ENCODE measurements at places on chromosomes 1 and 21.
A peak's percentile ranks its signal among the peaks of the same experiment; 100 is the strongest.

DNA sequence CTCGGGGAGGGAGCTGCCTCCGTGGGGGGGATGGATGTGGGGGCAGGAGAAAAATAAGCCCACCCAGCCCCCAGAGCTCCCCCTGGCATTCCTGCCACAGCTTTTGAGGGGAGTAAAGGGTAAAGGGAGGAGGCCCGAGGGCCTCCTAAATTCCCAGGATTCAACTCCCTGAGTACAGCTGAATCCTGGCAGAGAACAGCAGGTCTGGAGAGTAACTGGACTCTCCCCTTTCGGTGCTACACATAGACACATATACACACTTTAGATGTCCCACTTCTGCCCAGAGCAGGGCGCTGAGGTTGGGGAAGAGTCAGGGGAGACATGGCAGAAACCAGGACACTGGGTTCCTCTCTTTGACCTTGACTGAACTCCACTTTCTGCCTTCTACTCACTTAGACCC lies 3.0 kb downstream of the KIRREL1 start:
- H3K4me1 ChIP-seq: no peaks in the 10 kb centered on the region
- no peak overlapping the region for H3K27ac ChIP-seq
- no peak overlapping the region for H3K4me3 ChIP-seq
- H3K36me3 ChIP-seq: no peaks in the 10 kb centered on the region

- no peak overlapping the region for H3K4me3 ChIP-seq
- H3K4me1 ChIP-seq: no peaks in the 10 kb centered on the region
- no peaks in the 10 kb centered on the region for H3K36me3 ChIP-seq
- no peak overlapping the region for H3K27ac ChIP-seq
- no peak for DNase-seq
- no peaks in the 10 kb centered on the region for H3K27me3 ChIP-seq
Observed at GRCh38 chr1:58094221-58094620, 452.3 kb downstream of the OMA1 start.

DNA sequence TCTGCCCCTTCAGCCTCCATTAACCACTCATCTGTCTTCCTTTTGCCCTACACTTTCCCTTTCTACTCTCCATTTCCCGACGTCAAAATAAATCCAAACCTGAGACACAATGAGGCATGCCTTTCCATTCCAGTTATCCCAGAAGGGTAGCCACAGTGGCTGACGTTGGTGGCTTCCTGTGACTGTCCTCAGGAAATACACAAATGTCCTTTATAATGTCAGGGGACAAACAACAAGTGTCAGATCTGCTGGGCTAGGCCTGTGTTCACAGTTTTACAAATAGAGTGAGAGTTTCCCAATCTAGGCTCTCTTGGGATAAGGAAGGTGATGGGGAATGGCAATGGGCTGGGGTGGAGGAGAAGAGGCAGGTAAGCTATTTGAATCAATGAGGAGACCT lies 135.3 kb downstream of the BRINP2 start:
- H3K4me3 ChIP-seq: no peak overlapping the region
- no peaks in the 10 kb centered on the region for H3K4me1 ChIP-seq
- no peaks in the 10 kb centered on the region for H3K36me3 ChIP-seq
- no peak overlapping the region for H3K27ac ChIP-seq

- DNase-seq: no peak
- no peaks in the 10 kb centered on the region for H3K36me3 ChIP-seq
- peaks cover 6% of the 10 kb centered on the region for H3K4me1 ChIP-seq
- H3K27me3 ChIP-seq: peaks cover 64% of the 10 kb centered on the region
Observed at GRCh38 chr1:228001738-228002535, 4.9 kb upstream of the WNT3A start.

- DNase-seq: no peak
- H3K36me3 ChIP-seq: no peaks in the 10 kb centered on the region
- no peak overlapping the region for H3K4me3 ChIP-seq
- H3K27me3 ChIP-seq: peaks cover 77% of the 10 kb centered on the region
Observed at GRCh38 chr1:156086256-156086662, 4.0 kb upstream of the MEX3A start.

DNA sequence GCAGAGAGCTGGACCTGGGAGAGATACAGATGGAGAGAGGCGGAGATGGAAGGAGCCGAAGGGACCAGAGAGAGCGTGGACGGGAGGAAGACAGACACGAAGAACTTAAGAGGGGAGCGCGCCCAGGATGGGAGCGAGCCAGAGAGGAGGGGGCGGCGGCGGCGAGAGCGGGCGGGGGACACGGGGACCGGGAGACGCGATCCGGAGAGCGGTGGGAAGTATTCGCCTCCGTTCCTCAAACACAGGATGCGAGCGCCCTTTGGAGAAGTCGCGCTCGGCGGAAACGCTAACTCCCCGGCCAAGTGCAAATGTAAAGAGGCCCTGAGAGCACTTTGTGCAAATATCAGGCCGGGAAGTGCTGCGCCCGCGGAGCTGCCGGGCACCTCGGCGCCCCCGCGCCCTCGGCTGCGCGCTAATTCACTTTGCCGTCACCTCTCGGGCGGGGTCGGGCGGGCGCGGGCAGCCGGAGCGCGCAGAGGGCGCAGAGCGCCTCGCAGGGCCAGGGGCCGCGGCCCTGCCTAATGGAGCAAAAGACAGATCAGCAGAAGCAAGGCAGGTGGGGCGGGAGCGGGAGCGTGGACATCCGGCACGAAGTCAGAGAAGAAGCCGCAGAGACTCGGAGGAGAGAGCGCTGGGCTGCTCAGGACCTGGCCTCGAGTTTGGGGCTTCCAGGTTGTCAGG lies 281.2 kb downstream of the RRAGC start:
- H3K36me3 ChIP-seq: no peaks in the 10 kb centered on the region
- H3K4me1 ChIP-seq: no peaks in the 10 kb centered on the region
- H3K27ac ChIP-seq: no peak overlapping the region
- DNase-seq: no peak
- peak overlapping the region; percentile 56 for H3K4me3 ChIP-seq
- H3K27me3 ChIP-seq: peaks cover 4% of the 10 kb centered on the region

GRCh38 chr1:111848852-111849545 lies 93.3 kb downstream of the DDX20 start:
- peaks cover 2% of the 10 kb centered on the region for H3K27me3 ChIP-seq
- no peaks in the 10 kb centered on the region for H3K4me1 ChIP-seq
- no peak for DNase-seq
- H3K36me3 ChIP-seq: no peaks in the 10 kb centered on the region
- no peak overlapping the region for H3K27ac ChIP-seq
- no peak overlapping the region for H3K4me3 ChIP-seq

DNA sequence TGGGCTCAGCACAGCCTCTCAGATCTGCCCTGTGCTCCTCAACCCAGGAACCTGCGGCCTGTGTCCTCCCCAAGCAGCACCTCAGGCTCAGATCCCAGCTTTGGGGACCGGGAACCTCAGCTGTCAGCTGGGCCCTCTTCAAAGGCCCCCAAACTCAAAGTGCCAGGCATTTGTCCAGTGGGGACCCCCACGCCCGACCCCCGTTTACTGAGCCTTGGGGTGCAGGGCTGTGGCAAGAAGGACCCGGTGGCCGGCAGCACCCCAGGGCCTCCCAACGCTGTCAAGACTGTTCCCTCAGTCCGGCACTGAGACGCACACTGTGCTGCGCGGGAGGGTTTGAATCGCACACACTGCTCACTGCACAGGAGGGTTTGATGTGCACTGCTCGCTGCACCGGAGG lies 35.0 kb downstream of the MORN1 start:
- no peak overlapping the region for H3K27ac ChIP-seq
- H3K36me3 ChIP-seq: no peaks in the 10 kb centered on the region
- H3K4me3 ChIP-seq: no peak overlapping the region
- H3K4me1 ChIP-seq: no peaks in the 10 kb centered on the region
- no peak for DNase-seq

- DNase-seq: no peak
- H3K4me3 ChIP-seq: no peak overlapping the region
- H3K27me3 ChIP-seq: no peaks in the 10 kb centered on the region
- H3K36me3 ChIP-seq: peaks cover 16% of the 10 kb centered on the region
- no peaks in the 10 kb centered on the region for H3K4me1 ChIP-seq
Observed at GRCh38 chr1:16198444-16199156, 13.9 kb downstream of the ARHGEF19 start.

DNA sequence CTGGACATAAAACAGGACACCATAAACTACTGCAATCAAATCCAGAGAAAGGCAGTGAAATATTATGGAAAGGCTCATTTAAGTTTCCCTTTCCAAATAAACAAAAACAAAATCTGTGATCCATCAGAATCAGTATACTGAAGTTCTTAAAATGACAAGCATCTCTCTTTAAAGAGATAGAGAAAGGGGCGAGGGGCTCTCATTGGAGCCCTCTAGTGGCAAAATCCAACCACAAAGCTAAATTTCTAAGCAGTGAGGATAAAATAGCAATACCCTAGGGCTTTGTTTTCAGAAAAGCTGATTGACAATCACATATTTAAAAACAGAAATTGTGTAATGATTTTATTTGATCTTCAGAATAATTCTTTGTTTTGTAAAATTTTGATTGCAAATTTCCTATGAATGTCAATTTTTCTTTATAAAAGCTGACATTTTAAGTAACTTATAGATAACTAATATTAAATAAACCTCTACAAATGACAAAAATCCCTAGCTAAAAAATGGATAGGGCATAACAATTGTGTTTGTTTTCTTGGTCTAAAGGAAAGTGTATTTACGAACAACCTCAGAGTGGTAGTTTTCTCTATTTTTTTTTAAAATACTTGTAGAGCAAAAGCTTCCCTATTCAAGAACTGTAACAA lies 138.2 kb downstream of the COL24A1 start:
- no peak for DNase-seq
- H3K4me1 ChIP-seq: no peaks in the 10 kb centered on the region
- no peak overlapping the region for H3K27ac ChIP-seq
- no peaks in the 10 kb centered on the region for H3K36me3 ChIP-seq
- H3K27me3 ChIP-seq: no peaks in the 10 kb centered on the region

GRCh38 chr1:224799083-224799482 lies 130.4 kb upstream of the DNAH14 start:
- no peak overlapping the region for H3K4me3 ChIP-seq
- no peak for DNase-seq
- H3K4me1 ChIP-seq: no peaks in the 10 kb centered on the region
- no peak overlapping the region for H3K27ac ChIP-seq
- no peaks in the 10 kb centered on the region for H3K27me3 ChIP-seq
- no peaks in the 10 kb centered on the region for H3K36me3 ChIP-seq

- H3K27ac ChIP-seq: no peak overlapping the region
- peaks cover 47% of the 10 kb centered on the region for H3K27me3 ChIP-seq
- H3K4me3 ChIP-seq: no peak overlapping the region
- no peak for DNase-seq
- H3K36me3 ChIP-seq: no peaks in the 10 kb centered on the region
Observed at GRCh38 chr1:43931711-43932660, 1.6 kb upstream of the ARTN start.

- no peaks in the 10 kb centered on the region for H3K27me3 ChIP-seq
- H3K4me3 ChIP-seq: no peak overlapping the region
- H3K4me1 ChIP-seq: peaks cover 8% of the 10 kb centered on the region
- H3K36me3 ChIP-seq: no peaks in the 10 kb centered on the region
Observed at GRCh38 chr1:28910379-28911115, 3.8 kb upstream of the EPB41 start.

GRCh38 chr1:16158993-16159831 lies 3.3 kb upstream of the EPHA2 start:
- no peak overlapping the region for H3K27ac ChIP-seq
- H3K36me3 ChIP-seq: no peaks in the 10 kb centered on the region
- H3K27me3 ChIP-seq: no peaks in the 10 kb centered on the region
- H3K4me1 ChIP-seq: peaks cover 75% of the 10 kb centered on the region
- no peak for DNase-seq

DNA sequence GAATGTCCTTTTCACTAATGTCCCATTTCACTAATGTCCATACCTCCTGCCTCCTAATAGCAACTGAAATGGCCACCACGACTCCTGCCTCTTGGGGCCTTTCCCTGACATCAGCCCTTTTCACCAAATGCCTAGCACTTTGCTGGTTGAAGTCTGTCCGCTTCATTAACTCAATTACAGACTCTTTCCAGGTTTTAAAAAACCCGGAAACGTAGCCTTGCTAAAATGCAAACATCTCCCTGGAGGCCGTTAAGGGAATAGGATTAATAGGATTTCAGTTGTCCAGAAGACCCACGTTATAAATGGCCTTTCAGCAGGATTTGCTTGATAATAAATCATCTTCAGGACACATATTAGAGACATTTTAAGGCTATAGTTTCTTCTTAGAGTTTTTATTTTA lies 25.7 kb upstream of the ERO1B start:
- no peak for DNase-seq
- no peaks in the 10 kb centered on the region for H3K27me3 ChIP-seq
- no peak overlapping the region for H3K27ac ChIP-seq
- no peaks in the 10 kb centered on the region for H3K4me1 ChIP-seq
- no peaks in the 10 kb centered on the region for H3K36me3 ChIP-seq

DNA sequence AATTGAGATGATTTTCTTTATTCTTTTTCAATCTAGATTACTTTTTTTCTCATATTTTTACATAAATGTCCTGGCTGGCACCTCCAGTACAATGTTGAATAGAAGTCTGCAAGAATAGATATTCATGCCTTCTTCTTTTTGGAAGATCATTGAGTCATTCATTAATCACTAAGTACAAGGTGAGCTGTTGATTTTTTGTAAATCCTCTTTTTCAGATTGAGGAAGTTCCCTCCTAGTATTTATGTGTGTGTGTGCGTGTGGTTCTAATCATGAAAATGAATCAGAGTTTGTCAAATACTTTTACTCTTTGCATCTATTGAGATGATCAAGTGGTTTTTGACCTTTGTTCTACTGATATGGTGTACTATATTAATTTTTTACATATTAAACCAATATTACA lies 859.3 kb downstream of the KCNT2 start:
- no peak for DNase-seq
- H3K4me3 ChIP-seq: no peak overlapping the region
- no peaks in the 10 kb centered on the region for H3K27me3 ChIP-seq
- H3K27ac ChIP-seq: no peak overlapping the region

DNA sequence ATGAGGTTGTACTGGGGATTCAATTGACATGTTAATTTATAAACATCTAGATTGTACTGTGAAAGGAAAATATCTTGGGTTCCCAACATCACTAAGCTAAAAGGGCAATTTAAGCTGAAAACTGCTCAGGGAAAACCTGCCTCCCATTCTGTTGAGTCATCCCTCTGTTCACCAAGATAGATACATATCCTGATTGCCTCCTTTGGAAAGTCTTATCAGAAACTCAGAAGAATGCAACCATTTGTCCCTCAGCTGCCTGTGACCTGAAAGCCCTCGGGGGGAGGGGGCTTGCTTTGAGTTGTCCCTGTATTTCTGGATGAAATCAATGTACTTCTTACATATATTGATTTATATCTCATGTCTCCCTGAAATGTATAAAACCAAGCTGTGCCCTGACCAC lies 187.0 kb upstream of the ETV3 start:
- no peak for DNase-seq
- no peak overlapping the region for H3K4me3 ChIP-seq
- H3K27me3 ChIP-seq: peaks cover 3% of the 10 kb centered on the region
- no peaks in the 10 kb centered on the region for H3K36me3 ChIP-seq
- H3K4me1 ChIP-seq: no peaks in the 10 kb centered on the region

DNA sequence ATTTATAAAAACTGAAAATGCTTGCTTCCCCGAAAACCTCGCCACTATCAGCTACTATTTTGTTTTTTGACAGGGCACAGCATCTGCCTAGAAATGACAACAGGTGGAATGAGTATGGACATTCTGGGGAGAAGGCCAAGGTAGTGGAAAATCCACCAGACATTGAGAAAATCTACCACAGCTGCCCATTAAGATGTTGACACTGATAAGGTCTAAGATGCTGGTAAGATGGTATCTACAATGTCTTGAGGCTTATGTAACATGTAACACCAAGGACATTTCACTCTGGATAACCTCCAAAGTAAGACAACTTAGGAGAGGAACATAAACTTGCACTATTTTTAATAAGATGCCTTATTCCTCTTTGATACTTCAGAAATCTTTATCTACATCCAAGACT lies 374.2 kb downstream of the PTBP2 start:
- no peak overlapping the region for H3K27ac ChIP-seq
- no peaks in the 10 kb centered on the region for H3K4me1 ChIP-seq
- DNase-seq: no peak
- H3K36me3 ChIP-seq: no peaks in the 10 kb centered on the region
- no peak overlapping the region for H3K4me3 ChIP-seq
- no peaks in the 10 kb centered on the region for H3K27me3 ChIP-seq

Data from T-cell (primary cell).